Astrocyte (in vitro differentiated cells and primary cell): ENCODE measurements at places on chromosomes 5 and 9.

DNA sequence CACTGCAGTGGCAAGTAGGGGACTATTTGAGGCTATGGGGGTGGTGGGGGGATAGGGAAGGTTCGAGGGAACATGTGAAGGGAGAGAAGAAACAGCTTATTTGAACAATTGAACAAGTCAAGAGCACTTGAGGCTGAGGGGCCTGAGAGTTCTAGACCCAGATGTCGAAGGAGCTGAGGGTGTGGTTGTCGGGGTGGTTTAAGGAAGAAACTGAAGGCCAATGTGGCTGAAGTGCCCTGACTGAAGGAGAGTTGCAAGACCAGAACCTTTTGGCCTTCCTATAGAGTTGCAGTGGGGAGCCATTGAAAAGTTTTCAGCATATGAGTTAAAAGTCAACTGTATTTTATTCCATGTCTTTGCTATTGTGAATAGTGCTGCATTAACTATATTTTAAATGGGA is 19.1 kb downstream of the FOCAD start:
- DNase-seq: no peak

DNA sequence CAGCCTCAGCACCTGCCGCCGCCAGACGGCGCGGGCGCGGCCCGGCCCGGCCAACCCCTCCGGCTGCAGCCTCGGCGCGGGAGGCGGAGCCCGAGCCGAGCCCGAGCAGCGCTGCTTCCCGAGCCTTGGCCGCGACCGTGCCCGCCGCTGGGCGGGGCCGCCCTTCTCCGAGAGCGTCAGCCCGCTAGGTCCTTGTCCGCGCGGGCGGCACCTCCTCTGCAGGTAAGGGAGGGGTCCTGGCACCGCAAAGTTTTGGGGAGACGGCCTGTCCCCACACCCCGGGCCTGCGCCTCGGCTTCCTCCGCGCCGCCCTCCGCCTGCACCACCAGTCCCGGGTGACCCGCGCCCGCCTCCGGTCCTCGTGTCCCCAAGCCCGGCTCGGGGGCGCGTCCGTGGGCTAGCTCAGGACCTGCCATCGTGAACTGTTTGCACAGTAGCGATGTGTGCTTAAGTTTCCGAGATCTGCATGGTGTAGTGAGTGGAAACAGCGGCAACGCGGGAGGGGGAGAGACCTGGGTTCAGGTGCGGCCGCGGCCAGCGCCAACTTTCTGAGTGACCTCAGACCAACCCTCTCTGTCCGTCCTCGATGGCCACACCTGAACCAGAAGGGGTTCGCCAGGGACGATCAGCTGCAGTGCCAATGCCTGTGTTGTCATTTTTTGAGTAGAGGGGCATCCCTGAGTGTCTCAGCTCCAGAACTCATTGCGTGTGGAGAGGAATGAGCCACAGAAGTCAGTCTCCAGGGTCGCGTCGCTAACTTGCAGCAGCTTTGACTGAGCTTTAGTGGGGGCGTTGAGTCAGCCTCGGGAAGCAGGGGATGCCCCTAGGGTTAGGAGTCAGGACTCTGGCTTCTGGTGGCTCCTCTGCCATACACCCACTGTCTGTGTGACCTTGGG is at the start of gene FRMPD1:
Gene FRMPD1, plus strand, starts transcription at position 82 of the 896 bp plus-strand sequence. CDS start 41,688 bp downstream, outside the sequence.
- DNase-seq: peak; percentile 10

GRCh38 chr9:19480345-19480744 is 71.5 kb downstream of the ACER2 start:
- no peak for DNase-seq

GRCh38 chr5:120096413-120096812 is 367.7 kb upstream of the PRR16 start:
- peak; percentile 52 for DNase-seq

DNA sequence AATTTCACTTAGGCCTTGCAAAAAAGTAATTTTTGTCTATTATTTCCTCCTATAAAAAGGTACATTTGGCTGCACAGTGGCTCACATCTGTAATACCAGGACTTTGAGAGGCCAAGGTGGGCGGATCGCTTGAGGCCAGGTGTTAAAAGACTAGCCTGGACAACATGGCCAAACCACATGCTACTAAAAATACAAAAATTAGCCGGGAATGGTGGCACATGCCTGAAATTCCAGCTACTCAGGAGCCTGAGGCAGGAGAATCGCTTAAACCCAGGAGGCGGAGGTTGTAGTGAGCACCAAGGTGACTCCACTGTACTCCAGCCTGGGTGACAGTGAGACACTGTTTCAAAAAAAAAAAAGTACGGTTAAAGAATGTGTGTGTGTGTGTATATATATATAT is 15.7 kb downstream of the NUP155 start:
- no peak for DNase-seq

DNA sequence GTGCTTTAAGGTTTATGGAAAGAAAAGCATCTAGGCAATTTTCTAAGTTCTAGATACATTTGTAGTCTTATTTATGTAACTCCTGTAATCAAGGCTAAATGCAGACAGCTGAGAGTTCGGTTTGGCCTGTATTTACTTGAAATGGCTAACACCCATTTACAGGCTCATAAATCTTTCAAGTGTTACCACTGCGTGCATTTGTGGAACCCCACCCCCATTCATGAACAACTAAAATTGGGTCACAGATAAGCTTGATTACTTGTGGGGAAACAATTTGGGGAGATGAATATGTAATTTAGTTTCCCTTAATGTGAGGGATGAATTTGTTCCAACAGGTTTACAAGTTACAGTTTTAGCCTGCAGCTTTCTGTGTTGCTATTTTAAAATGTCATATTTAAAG is 360.6 kb downstream of the ARRDC3 start:
- DNase-seq: no peak

DNA sequence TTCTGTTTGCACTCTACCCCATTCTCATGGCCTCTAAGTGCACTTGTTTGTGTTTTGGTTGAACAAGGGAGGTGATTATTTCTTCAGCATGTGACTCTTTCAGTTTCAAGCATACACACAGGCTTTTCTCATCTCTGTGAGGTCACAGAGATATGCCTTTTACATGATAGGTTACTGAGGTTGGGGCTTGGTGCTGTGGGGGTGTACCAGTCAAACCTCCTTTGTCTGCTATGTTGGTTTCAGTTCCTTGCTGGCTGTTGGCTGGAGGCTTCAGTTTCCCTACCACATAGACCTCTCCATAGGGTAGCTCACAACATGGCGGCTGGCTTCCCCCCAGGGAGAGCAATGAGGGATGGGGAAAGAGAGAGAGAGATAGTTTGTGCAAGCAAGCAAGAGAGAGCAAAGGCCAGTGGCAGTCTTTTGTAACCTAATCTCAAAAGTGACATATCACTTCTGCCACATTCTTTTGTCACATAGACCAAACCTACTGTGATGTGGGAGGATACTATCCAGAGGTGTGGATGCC is 96.7 kb upstream of the SEMA6A start:
- no peak for DNase-seq

DNA sequence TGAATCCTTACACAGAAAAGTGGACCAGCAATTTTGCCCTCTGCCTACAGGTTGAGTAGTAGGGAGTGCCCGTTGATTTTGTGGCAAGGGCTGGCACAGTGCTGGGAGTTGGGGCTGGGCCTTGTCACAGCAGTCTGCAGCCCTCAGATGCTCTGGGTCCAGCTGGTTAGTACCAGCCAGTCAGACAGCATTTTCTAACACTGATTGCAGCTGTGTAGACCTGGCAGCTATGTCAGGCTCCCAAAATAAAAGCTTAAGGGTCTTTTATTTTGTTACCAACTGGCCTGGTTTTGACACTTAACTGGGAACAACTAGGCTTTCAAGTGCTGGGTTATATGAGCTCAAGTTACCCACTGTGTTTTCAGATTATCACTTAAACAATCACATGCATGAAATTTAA is 57.7 kb downstream of the MAT2B start:
- no peak for DNase-seq

- DNase-seq: no peak
Observed at GRCh38 chr5:130488252-130488651, 584.0 kb downstream of the CHSY3 start.

DNA sequence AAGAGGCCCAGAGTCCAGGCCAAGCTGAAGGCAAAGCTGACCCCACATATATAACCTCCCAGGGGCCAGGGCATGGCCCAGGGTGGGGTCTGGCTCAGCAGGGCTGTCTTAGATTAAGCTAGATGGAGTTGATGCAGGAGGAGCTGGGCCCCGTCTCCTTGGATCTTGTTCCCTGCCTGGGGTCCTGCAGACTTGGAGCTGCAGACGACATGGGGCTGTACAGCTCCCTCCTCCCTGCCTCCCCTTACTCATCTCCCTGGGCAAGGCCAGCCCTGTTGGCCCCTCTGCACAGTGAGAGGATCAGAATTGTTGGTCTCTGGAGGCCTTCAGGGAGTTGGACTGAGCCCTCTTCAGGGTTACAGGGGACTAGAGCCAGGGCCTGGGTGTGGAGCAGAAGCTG is 134.9 kb downstream of the RGS3 start:
- DNase-seq: no peak

DNA sequence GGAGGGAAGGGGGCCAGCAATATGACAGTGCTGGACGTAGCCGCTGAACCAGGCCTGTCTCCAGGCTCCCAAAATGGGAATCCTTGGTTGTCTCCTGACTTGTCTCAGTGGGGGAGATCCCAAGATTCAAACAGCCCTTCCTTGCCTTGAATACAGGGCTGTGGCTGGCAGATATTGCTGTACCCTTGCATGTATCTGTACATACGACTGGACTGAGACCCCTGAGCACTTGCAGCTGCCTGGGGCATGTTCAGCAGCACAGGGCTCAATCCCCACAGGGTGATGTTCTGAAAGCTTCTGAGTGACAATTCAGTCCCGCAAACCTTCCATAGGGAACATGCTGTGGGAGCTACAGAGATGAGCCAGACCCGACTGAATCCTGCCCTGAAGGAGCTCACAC is 13.3 kb downstream of the OR13J1 start:
- no peak for DNase-seq
